ENCODE measurements at places on chromosomes 12 and 14. TPM values are rescaled to one million over a fixed set of nuclear protein-coding genes. Genes with fewer than 3 reads are reported as not detected.

DNA sequence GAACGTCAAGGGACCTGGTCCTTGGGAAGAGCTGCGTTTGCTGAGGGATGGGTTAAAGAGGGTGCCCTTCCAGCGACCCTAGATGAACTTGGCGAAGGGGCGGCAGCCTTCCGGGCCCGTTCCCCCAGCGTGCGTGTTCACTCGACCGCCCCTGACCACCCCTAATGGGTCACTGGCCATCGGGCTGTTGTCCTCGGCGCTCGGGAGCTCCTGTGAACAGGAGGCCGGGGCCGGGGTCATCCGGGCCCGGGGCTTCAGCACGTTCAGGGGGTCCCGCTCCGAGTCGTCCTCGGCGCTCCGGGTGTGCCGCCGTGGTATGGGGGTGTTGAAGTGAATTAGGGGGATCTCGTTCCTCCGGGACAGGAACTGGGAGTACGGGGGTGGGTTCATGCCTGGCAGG is 9.2 kb downstream of the FGF23 start:
- no peaks in the 10 kb centered on the region for H3K36me3 ChIP-seq
- H3K27me3 ChIP-seq = no peaks in the 10 kb centered on the region
- H3K4me3 ChIP-seq = no peak overlapping the region
- DNase-seq = no peak
- no peaks in the 10 kb centered on the region for H3K4me1 ChIP-seq
- no peak overlapping the region for H3K27ac ChIP-seq

POTEM gene
- not detected for total RNA-seq

CDH24 gene
- total RNA-seq = 9.2 TPM

ARHGAP5 gene
- 88.5 TPM for total RNA-seq

- peak; percentile 20 for DNase-seq
- H3K27ac ChIP-seq = no peak overlapping the region
- H3K4me1 ChIP-seq = peaks cover 10% of the 10 kb centered on the region
- no peaks in the 10 kb centered on the region for H3K27me3 ChIP-seq
- no peaks in the 10 kb centered on the region for H3K36me3 ChIP-seq
Measured at GRCh38 chr14:52910572-52910971, 40.3 kb downstream of the FERMT2 start.

GLS2 gene
- 5.9 TPM for total RNA-seq

DNA sequence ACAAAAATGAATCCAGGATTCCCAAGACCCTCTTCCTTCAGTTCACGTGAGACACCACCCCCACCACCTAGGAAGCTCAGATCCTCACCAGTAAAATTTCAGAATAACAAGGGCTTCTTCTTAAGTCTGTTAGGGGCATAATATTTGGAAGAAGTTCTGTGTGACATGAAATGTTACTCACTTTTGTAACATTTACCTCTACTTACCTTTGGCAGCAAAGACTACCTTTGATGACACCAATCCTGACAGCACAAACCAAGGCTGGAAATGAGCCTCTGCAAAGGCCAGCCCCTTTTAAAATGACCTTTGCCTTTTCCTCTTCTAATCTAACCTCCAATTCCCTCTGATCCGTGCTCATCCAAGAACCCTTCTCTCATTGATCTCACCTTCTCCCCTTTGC is 19.4 kb upstream of the KRT77 start:
- no peaks in the 10 kb centered on the region for H3K4me1 ChIP-seq
- no peaks in the 10 kb centered on the region for H3K27me3 ChIP-seq
- DNase-seq = no peak
- no peaks in the 10 kb centered on the region for H3K36me3 ChIP-seq
- H3K4me3 ChIP-seq = no peak overlapping the region

DNA sequence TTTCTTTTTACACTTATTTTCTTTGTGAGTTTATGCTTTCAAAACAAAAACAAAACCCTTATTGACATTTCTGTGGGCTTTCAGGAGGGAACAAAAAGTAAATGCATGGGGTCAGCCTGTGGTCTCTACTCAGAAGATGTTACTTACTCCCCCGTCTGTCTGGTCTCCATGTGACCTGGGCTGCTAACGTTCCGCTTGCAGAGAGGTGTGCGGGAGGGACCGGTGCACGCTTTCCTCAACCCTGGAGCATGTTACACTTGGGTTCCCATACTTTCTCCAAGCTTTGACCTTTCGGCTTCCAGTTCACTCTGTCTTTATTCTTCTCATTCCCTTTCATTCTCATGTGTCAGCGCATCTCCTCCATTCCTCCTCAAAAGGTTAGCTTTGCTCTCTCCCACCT is 36.5 kb downstream of the ZC3H14 start:
- H3K27ac ChIP-seq = no peak overlapping the region
- no peaks in the 10 kb centered on the region for H3K4me1 ChIP-seq
- DNase-seq = no peak
- H3K36me3 ChIP-seq = no peaks in the 10 kb centered on the region
- H3K4me3 ChIP-seq = no peak overlapping the region
- no peaks in the 10 kb centered on the region for H3K27me3 ChIP-seq

KRT78 gene
- total RNA-seq = not detected

- no peaks in the 10 kb centered on the region for H3K27me3 ChIP-seq
- H3K4me3 ChIP-seq = no peak overlapping the region
- no peak for DNase-seq
- no peaks in the 10 kb centered on the region for H3K4me1 ChIP-seq
Measured at GRCh38 chr14:53841109-53842099, 115.2 kb downstream of the BMP4 start.

DNA sequence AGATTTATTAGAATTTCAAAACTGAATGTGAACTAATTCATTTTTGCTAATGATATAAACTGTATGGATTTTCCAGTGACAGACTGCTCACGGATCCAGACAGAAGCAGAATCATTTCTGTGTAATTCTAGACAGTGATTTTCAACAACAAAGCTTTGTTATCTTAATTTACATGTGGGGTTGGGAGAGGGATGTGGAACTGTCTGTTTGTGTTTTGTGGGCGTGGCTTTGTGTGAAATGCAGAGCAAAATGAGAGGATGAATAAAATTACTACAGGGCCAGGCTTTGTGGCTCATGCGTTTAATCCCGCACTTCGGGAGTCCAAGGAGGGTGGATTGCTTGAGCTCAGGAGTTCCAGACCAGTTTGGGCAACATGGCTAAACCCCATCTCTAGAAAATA is 834.7 kb downstream of the GALC start:
- H3K27ac ChIP-seq = no peak overlapping the region
- no peaks in the 10 kb centered on the region for H3K36me3 ChIP-seq
- DNase-seq = no peak
- no peaks in the 10 kb centered on the region for H3K4me1 ChIP-seq
- no peak overlapping the region for H3K4me3 ChIP-seq

DNA sequence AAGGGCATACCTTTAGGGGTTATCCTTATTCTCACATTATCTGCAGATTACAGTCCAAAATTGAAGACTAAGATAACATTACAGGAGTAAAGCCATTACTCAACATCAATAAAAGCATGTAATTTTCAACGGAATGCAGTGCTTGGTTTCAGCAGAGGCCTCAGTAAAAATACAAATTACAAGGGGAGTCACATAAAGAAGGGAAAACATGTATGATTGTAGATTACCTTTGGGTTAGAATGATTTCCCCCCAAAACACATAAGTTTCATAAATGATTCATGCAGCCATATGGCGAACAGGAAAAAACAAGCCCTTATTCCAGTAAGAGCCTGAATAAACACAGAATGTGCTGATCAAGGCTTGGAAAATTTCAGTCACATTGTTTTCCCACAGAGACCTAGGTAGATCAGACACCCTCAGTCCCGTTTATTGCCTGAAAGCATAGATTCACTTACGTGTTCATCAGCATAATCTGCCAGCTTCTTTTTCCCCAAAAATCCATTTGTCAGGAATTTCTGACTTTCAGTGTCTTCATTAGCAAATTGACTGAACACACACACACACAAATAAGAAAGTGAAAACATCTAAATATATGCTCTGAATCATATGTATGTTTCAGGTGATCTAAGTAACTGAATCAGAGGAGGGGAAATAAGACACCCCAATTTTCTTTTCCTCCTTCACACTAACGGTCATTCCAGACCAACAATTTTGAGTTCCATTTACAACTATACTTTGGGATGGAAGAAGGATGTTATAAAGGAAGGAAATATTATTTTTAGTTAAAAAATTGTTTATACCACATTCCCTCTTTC is 37.5 kb downstream of the SLC38A4 start:
- no peak overlapping the region for H3K4me3 ChIP-seq
- no peaks in the 10 kb centered on the region for H3K4me1 ChIP-seq
- no peaks in the 10 kb centered on the region for H3K36me3 ChIP-seq

DNA sequence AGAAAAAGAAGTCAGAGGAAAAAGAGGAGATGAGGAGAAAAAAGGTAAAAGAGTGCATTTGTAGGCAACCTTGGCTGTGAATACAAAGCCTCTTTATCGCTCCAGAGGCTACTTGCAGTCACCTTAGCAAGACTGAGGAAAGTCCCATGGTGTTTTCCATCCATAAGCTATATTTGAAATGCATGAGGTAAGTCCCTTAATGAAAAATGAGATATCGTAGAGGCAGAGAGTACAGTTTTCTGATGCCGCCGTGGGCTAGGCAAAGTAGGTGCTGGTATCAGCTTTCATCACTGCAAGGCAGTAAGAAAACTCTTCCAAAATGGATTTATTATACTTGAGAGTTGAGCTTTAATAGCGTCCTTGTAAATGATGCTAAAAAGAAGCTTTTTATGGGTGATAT is 186.8 kb downstream of the ASCL1 start:
- no peak overlapping the region for H3K27ac ChIP-seq
- no peaks in the 10 kb centered on the region for H3K36me3 ChIP-seq
- H3K4me3 ChIP-seq = no peak overlapping the region

DNA sequence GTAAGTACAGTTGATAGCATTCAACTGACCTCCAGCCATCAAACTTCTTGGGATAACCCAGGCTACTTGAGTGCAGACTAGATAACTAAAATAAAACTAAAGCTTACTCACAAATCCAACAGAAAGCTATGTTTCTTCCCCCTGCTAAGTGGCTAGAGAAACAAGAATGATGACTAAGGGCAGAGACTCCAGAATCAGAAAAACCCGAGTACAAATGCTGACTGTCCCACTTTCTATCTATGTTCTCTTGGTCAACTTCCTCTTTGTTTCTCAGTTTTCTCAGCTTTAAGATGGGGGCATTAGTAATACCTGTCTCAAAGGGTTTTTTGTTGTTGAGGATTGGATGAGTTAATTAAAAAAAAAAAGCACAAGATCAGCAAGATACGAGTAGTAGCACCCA is 6.1 kb upstream of the NUAK1 start:
- peaks cover 27% of the 10 kb centered on the region for H3K27me3 ChIP-seq
- no peak for DNase-seq
- H3K4me1 ChIP-seq = peaks cover 3% of the 10 kb centered on the region
- H3K4me3 ChIP-seq = no peak overlapping the region

NELL2 gene
- total RNA-seq = 3.4 TPM

GRCh38 chr12:25558586-25558985 is 5.5 kb upstream of the LMNTD1 start:
- H3K4me1 ChIP-seq = no peaks in the 10 kb centered on the region
- no peak overlapping the region for H3K4me3 ChIP-seq
- H3K27ac ChIP-seq = no peak overlapping the region
- no peaks in the 10 kb centered on the region for H3K36me3 ChIP-seq

EIF2S3B gene
- total RNA-seq = not detected

DNA sequence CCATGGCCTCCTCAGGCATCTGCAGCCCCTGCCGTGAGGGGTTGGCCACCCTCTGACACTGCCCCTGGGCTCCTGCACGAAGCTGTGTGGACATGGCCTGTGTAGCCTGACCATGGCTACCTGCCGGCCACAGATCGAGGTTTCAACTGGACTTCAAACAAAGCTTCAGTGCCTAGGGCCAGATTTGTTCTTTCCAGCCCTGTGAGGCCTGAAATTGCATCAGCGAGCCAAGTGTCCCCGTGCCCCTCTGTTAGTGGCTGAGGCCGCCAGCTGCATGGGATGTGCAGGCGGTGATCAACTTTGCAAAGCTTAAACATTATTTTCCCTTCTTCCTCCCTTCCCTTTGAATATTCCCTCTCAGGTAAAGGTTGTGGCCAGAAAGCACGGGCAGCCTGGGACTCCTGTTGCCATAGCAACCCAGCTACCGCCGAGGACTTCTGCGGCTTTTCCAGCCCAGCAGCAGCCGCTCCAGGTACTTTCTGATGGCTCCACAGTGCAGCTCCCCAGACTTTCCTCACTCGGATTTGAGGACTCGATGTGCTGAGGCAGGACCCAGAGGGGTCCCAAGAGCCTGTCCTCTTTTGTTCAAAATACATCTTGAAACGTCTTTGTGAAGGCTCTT is 35.8 kb downstream of the DDX51 start:
- no peak overlapping the region for H3K4me3 ChIP-seq
- no peaks in the 10 kb centered on the region for H3K27me3 ChIP-seq
- peaks cover 64% of the 10 kb centered on the region for H3K36me3 ChIP-seq
- no peak overlapping the region for H3K27ac ChIP-seq

ADAM20 gene
- total RNA-seq = 0.38 TPM

- H3K4me3 ChIP-seq = peak overlapping the region; percentile 70
- H3K4me1 ChIP-seq = peaks cover 38% of the 10 kb centered on the region
- peak overlapping the region; percentile 98 for H3K27ac ChIP-seq
- no peaks in the 10 kb centered on the region for H3K27me3 ChIP-seq
- H3K36me3 ChIP-seq = no peaks in the 10 kb centered on the region
- DNase-seq = no peak
Measured at GRCh38 chr12:92927055-92927435, 2.0 kb downstream of the EEA1 start.

DNA sequence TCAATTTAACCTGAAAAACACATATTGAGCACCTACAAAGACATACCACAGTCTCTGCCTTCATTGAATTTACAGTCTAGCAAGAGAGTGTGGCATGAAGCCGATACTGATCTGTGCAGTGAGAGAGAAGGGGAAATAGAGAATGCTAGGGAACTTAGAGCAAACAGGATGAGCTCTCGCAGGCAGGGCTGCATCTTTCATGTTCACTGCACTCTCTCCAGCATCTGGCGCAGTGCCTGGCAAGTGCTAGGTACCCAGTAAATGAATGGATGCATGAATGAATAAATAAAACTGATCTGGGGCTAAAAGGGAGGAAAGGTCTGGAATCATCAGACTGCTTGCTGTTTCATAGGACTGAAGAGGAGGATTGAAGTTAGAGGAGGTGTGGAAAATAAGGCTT is 256.5 kb upstream of the NPAS3 start:
- no peaks in the 10 kb centered on the region for H3K27me3 ChIP-seq
- H3K4me1 ChIP-seq = no peaks in the 10 kb centered on the region
- H3K27ac ChIP-seq = no peak overlapping the region
- no peak for DNase-seq

DNA sequence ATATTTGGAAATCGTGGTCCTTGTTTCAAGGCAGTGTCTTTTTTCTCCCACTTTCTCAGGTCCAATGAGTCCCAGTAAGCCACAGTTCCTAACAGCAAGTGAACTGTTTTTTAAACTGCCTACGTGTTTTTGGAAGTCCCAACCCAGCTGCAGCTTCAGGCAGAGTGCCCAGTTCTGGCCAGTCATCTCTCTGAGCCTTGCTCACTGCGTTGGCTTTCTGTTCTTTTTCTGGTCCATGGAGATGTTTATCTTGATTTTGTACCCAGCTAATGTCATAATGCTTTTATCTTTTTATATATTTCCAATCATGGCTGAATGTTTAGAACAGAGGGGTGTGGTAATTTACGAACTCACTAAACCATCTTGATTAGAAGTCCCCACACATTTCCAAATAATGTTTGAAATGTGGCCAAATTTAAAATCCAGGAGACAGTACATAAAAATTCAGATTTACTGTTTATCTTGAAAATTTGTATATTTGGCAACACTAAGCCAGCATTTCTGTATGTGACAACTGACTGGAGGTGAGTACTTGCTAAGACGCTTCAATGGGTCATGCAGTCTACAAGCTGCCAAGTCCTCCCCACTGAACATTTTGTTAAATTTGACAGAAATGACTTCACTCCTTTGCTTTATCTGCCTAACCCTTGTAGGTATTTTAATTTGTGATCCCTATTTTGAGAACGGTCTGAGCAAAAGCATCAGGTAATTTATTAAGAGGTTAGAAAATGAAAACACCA is 46.1 kb upstream of the OTOGL start:
- H3K4me3 ChIP-seq = no peak overlapping the region
- H3K27me3 ChIP-seq = no peaks in the 10 kb centered on the region
- H3K36me3 ChIP-seq = no peaks in the 10 kb centered on the region
- no peaks in the 10 kb centered on the region for H3K4me1 ChIP-seq

All from left lung (tissue), 14 donors.